SW 1271 (cell line): ENCODE measurements at places on chromosomes 13 and 19.
A peak's percentile ranks its signal among the peaks of the same experiment; 100 is the strongest.

GRCh38 chr13:27952876-27953675 lies 16.0 kb downstream of the CDX2 start:
- no peak for DNase-seq

- no peak for DNase-seq
Measured at GRCh38 chr19:46344363-46344762, 2.5 kb upstream of the PPP5C start.

DNA sequence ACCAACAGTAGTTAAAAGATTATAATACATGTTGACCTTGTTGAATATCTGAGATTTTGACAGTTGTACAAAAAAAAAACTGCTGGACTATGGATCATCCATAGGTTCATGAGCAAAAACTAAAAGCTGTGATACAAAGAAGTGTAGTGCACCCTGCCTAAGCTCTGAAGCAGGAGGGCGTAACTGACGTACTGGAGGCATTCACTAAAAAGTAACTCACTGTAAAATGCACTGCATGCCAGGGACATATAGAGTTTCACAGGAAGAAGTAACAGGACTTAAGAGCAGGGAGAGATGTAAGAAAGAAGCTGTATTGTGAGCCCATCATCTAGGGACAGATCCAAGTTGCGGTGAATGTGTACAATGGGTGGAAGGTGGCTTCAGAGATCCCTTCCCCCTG lies 177.9 kb downstream of the IRS2 start:
- DNase-seq: no peak

- peak; percentile 90 for DNase-seq
Measured at GRCh38 chr19:10478903-10479384, 24.2 kb downstream of the KEAP1 start.

DNA sequence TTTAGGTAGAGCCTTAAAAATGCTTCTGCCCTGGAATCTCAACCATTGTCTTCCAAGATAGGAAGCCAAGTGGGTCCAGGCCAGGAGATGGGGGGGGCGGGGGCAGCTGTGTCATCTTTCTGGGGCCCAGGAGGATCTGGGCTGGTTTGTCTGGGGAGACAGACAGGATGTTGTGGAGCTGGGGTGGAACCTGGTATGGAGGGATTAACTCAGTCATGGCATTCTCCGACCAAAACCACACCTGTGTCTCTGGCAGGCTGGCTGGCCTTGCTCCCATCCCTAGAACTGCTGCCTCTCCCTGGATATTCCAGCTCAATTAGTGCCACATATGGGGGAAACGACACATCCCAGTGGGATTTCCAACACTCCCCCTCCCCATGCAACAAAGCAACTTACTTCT lies 2.7 kb upstream of the MAP2K7 start:
- no peak for DNase-seq

- DNase-seq: no peak
Measured at GRCh38 chr13:79988573-79988972, 352.4 kb downstream of the SPRY2 start.

- no peak for DNase-seq
Measured at GRCh38 chr19:11047866-11048265, 41.4 kb upstream of the LDLR start.

DNA sequence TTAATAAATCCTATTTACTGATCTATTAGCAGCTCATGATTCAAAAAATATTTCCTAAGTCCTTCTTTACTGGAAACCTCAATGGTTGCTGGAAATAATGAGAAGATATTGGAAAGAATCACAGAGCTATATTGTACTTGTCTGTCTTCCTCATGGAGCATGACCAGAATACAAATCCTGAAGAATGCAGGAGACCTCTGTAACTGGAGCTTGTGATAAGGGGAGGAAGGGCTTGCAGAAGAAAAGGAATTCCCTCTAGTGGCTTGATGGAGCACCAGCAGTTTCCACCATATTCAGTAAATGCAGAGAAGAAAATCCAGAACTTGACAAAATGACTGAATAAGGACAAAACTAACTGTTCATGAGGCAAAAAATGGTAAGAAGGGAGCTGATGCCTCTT lies 1333.1 kb downstream of the EFNB2 start:
- DNase-seq: no peak

GRCh38 chr19:46251416-46251815 lies 21.9 kb downstream of the IGFL1 start:
- no peak for DNase-seq

GRCh38 chr13:24624801-24625231 lies 55.4 kb upstream of the ATP12A start:
- DNase-seq: no peak

DNA sequence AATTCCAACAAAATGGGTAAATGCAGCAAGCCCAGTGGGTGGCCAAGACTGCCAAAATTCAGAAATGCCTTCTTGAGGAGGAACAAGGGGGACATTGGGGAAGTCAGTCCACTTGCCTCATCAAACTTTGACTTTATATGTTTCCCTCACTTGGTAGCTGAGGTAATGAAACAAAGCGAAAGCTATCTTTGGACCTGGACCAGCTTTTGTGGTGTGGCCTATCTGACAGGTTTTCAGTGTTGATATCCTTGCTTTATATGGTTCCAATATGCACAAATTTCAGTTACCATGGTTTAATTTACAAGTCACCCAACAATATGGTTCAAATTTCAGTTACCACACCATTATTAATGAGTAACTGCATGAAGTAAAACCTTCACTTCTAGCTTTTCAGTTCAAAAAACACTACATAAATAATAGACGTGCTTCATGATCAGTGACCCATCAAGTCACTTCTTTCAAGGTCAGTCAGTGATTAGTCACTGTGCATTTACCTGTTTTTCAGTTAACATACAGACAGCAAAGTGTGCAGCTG lies 17.7 kb upstream of the POU4F1 start:
- DNase-seq: no peak

- DNase-seq: peak; percentile 17
Measured at GRCh38 chr13:100235311-100235901, 146.5 kb downstream of the PCCA start.

- DNase-seq: no peak
Measured at GRCh38 chr13:91302111-91302510, 45.4 kb upstream of the MIR17HG start.

GRCh38 chr19:49422407-49423070 lies 702 bp downstream of the PTH2 start:
- DNase-seq: no peak

DNA sequence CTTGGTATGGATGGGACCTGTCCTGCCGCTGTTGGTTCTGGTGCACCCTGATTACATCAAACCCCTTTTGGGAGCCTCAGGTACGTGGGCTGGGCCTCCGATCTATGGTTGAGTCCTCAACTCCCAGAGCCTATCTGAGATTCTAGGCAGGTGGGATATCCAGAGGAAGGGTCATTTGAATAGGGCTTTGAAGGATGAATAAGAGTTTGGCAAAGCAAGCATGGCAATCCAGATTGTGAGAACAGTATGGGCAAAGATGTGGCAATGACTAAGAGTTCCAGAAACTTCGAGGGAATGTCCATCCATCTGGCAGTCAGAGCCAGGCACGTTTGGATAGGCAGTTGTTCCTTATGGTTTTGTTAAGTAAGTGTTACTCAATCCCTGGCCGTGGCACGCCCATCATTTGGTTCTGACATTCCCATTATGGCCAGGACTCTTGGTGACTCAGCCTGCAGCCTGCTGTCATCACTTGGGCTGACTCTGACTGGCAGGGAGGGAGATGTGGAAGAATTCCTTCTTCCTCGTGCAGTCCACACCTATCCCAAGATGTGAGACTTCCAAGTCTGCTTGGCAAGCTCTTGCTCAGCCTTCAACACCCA lies 21.5 kb downstream of the CYP4F22 start:
- DNase-seq: no peak

DNA sequence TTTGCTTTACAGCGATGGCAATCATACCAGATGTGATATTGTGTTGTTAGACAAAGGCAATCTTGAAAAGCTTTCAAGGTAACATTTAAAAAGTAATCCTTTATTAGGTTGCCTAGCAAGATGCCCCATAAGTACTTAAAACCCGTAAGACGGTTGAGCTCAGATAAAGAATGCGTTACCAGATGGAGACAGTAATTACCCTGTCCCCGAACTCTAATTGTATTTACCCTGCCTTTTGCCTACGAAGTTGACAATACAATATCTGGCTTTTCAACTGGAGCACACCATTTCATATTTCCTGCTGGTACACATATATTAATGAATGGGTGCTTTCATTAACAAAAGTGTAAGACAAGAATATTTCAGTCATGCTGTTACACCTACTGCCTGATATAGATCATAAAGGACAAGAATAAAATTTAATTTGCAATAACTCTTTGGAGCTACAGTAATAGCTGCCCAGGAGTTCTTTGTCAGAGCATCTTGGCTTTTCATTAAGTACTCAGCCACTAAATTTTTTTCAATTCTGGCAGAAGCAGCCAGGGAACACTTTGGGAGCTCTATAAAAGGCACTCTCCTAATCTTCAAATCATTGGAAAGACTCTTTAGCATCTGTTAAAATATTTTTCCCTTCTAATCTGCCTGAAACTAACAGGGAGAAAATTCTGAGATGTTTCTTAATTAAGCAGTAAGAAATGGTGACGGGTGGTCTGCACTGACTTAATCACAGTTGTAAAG lies 63.8 kb downstream of the DCT start:
- no peak for DNase-seq

DNA sequence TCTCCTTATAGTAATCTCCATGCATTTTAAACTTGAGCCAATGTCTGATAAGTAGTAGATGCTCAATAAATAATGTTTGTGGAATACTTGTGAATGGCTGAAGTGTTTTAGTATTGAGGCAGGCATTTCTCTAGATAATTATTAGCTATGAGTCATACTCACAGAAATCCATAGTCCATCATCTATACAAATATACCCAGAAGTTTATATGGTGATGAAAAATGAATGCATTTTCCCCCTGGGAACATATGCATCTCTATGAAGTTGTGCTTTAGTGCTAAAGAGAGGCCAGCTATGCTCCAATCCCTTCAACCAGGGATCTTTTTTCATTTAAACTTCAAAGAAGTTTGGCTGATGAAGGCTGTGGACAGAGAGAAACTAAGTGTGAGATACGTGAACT lies 17.2 kb downstream of the MBNL2 start:
- DNase-seq: no peak

- DNase-seq: no peak
Measured at GRCh38 chr13:44868397-44868796, 120.9 kb downstream of the NUFIP1 start.

GRCh38 chr13:42017264-42017663 lies 31.2 kb upstream of the DGKH start:
- no peak for DNase-seq

DNA sequence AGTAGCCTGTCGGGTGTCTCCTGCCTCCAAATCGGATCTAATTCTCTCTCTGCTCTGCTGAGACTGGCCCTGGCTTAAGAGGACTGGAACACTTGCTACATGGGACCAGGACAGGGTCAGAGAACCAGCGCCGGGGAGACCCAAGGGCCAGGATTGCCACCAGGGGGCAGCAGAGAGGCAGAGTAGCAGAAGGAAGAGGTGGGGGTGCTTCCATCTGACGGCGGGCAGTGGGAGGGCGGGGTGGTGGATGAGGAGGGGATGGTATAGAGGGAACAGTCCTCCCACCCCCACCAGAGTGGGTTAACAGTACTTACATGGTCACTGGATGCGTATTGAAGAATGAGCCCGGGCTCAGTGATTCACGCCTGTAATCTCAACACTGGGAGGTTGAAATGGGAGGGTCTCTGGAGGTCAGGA lies 11.9 kb downstream of the SELENOW start:
- peak; percentile 54 for DNase-seq

- no peak for DNase-seq
Measured at GRCh38 chr13:41282129-41282571, 18.8 kb upstream of the MTRF1 start.

GRCh38 chr13:38386421-38386820 lies 36.8 kb downstream of the UFM1 start:
- DNase-seq: no peak

- DNase-seq: no peak
Measured at GRCh38 chr13:91196958-91197357, 150.5 kb upstream of the MIR17HG start.

- no peak for DNase-seq
Measured at GRCh38 chr19:45170146-45171106, 7.6 kb downstream of the TRAPPC6A start.

GRCh38 chr19:47560999-47561398 lies 11.9 kb downstream of the ZNF541 start:
- no peak for DNase-seq

DNA sequence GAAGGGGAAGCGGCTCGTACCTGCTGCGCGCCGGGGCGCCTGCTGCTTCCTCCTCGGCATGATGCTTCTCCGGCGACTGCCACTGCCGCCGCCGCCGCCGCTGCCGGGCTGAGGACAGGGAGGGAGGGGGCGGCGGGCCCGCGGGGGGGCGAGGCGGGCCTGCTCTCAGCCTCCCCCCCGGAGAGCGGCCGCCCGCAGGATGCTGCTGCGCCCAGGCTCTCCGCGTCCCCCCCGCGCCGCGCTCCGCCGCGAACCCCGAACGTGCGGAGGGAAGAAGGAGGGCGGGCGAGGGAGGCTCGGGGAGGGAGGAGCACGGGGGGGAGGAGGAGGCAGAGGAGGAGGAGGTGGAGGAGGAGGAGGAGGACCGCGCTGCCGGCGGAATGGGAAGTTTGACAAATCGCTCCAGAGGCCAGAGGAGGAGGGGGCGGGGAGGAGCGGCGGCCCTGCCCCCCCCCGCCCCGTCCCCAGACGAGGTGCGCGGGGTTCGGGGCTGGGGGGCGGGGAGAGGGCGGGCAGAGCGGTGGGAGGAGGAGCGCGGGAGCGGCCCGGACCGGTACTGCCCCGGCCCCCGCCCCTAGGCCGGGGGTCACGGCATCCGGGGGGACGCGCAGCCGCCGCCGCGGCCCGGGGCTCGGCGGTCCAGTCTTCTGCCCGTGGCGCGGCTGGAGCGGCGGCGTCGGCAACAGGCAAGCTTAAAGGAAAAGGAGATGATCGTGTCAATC lies at the start of gene TSHZ3:
TSHZ3 (minus strand) TSS at position 277 of the 722 bp plus-strand sequence; CDS start at position 60, 217 bp downstream.
- DNase-seq: peak; percentile 86

DNA sequence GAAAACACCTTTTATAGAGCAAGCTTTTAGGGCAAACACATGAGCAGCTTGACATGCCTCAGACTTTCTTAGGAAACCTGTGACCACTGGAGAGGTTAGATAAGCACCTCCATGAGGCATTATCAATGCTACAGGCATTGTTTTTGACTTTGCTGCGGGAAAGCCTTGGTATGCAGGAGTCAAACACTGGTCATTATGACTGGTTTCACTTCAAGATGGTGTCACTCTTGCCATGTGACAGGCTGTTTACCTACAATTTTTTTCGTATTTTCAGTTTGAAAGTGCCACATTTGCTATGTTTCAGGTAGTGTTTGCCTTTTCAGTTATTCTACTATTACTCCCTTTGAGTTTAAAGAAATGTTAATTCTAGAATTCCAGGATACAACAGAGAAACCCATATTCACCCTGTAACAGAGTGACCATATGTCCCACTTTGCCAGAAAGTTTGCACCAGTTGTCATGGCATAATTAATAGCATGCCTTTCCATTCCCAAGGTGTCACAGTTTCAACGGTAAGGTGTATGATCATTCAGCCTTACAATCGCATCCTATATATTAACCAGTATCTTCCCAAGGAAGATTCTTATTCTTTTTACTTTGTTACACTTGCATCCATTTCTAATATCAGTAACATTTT lies 33.0 kb downstream of the USP12 start:
- no peak for DNase-seq

- DNase-seq: no peak
Measured at GRCh38 chr13:86992251-86992650, 678.9 kb upstream of the SLITRK5 start.

GRCh38 chr13:90375851-90376250 lies 971.6 kb upstream of the MIR17HG start:
- DNase-seq: no peak

- DNase-seq: no peak
Measured at GRCh38 chr13:45943965-45944364, 92.4 kb upstream of the SIAH3 start.
